ENCODE measurements at places on chromosomes 4 and X.
A peak's percentile ranks its signal among the peaks of the same experiment; 100 is the strongest.

- no peak for DNase-seq
Measured at GRCh38 chrX:150886381-150886780, 12.1 kb downstream of the CD99L2 start.

DNA sequence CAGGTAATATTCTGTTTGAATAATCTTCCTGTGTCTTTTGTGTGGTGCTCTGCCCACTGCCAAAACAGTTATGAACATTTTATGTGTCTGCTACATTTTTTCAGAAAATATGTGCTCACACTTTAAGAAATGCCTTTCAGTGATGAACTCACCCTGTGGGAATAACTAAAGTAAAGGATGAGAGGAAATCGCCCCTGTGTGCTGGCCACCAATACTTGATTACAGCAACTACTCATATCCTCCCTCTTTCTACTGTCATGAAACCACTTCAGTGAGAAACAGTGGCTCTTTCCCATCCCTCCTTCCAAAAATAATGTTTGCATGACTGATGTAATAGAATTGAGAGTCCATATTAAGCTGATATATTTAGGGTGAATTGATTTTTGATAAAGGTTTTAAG lies 900.9 kb downstream of the RAB28 start:
- no peak for DNase-seq

DNA sequence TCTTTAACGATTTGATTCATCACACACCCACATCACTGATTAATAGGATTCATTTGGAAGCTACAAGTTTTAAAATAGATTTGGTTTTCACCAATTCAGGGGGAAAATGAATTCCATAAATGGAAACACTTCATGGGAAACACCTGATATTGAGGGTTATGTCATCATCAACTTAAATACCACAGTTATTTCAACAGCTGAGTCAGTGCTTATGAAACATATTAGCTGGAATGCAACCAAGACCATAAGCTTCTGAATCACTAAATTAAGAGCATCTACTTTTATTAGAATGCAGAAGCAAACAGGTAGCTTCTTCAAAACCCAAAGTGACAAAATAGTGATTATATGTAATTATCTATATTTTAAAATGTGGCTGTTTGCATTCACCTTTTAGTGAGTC lies 207.8 kb upstream of the DCAF8L1 start:
- no peak for DNase-seq

GRCh38 chrX:134752981-134753717 lies 94.9 kb upstream of the PLAC1 start:
- DNase-seq, result no peak

GRCh38 chrX:7654316-7654715 lies 188.7 kb upstream of the VCX start:
- DNase-seq, result no peak

- DNase-seq, result no peak
Measured at GRCh38 chr4:176241703-176242102, 27.3 kb downstream of the ASB5 start.

GRCh38 chr4:11412211-11412610 lies 16.5 kb downstream of the HS3ST1 start:
- DNase-seq, result no peak

GRCh38 chrX:18899796-18900380 lies 84.0 kb downstream of the PHKA2 start:
- DNase-seq, result no peak

DNA sequence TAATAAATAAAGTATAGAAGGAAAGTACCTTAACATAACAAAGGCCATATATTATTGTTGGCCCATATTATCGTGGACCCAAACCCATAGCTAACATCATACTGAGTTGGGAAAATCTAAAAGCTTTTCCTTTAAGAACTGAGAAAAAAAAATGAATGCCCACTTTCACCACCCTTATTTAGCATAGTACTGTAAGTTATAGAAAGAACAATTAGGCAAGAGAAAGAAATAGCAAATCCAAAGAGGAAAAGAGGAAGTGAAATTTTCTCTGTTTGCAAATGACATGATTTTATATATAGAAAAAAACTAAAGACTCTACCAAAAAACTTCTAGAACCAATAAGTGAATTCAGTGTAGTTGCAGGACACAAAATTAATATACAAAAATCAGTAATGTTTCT lies 1854.6 kb downstream of the PCDH7 start:
- DNase-seq, result no peak

- DNase-seq, result no peak
Measured at GRCh38 chr4:126899331-126899801, 733.4 kb upstream of the INTU start.

- DNase-seq, result no peak
Measured at GRCh38 chrX:19862634-19863211, 24.7 kb downstream of the SH3KBP1 start.

DNA sequence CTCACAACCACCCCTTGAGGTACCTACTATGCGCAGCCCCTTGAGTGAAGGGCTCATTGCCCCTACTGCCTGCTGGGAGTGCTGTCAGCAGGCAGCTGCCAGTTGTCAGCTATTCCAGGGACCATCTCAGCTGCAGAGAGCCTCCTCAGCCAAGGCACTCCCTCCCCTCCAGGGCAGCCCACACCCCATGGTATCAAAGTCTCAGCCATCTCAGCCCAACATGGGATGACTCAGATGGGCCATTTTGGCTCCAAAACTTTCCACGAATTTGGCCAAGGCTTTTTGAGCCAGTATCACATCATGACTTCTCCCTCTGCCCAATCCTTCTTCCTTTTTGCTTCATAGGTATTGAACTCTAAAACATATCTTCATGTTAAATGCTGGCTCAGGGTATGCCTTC lies 61.4 kb upstream of the MAP3K15 start:
- DNase-seq, result no peak

GRCh38 chr4:6258741-6259140 lies 10.9 kb upstream of the WFS1 start:
- no peak for DNase-seq

- no peak for DNase-seq
Measured at GRCh38 chr4:182367153-182367552, 124.0 kb downstream of the TENM3 start.

GRCh38 chr4:5322321-5322720 lies 271.0 kb downstream of the STK32B start:
- no peak for DNase-seq

DNA sequence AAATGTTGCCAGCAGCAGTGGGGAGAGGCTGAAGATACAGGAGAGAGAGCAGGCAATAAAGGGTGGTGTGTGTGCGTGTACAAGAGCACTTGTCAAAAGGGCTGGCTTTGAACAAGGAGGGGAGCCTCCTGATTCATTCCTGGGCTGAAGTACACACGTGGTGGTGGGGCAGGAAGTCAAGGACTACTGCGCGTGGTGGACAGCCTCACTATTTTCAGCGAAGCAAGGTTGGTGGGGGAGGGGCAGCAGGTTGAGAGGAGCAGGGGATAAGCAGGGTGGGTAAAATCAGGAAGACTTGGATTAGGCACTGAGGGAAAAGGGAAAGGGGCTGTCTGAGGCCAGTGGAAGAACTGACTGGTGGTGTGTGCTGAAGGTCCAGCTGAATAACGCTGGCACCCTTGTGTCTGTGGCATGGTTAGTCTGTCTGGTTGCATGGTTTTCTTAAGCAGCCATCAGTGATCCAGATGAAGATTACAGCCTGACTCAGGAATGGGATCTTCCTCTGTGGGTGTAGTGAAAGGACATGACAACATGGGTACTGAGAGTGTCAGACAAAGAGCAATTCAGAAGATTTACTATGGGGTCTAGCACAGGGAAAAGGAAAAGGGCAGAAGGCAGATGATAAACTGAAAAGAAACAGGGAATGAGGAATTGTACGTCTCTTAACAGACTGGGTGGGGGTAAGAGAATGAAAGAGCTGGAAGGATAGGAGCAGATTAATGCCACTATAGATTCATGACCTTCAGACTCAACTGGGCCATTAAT lies 149.8 kb downstream of the CHM start:
- DNase-seq, result no peak

DNA sequence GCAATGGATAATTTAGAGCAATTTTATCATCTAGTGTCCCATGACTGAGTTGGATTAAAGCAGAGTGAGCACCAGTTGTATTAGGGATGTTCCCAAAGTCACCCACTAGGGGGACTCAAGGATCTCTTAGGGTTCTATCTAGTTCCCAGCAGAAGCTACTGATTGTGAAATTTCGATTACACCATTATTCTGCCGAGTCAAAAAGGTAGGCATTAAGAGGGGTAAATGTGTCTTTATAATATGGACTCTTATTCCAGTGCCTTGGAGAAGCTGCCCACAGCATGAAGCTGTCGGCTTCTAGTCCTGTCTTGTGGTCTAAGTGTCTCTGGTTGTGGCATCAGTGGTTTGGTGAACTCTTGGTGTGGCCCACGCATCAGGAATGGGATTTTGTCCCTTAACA lies 53.3 kb downstream of the RGS12 start:
- DNase-seq, result peak; percentile 7

- no peak for DNase-seq
Measured at GRCh38 chr4:93217431-93217830, 611.1 kb upstream of the ATOH1 start.

GRCh38 chr4:183541752-183542040 lies 36.8 kb downstream of the ING2 start:
- DNase-seq, result no peak

DNA sequence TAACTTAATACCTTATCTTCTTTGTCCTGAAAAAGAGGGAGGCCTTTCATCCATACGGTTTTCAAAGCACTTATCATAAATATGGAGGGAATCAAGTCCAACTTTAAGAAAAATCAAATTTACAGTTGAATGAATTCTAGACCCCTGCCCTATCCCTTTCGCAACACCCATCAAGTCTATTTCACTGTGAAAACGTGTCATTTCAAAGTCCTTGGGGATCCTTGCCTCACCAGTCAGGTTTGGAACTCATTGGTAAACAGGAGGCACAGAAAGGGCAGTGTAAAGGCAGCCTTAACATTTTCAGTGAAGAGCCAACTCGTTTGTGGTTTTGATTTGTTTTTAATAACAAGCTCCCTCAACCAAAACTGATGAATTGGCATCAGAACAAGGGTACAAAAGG lies 66.5 kb downstream of the AMOT start:
- DNase-seq, result no peak

GRCh38 chrX:25025615-25026014 lies 9.8 kb upstream of the ARX start:
- no peak for DNase-seq

DNA sequence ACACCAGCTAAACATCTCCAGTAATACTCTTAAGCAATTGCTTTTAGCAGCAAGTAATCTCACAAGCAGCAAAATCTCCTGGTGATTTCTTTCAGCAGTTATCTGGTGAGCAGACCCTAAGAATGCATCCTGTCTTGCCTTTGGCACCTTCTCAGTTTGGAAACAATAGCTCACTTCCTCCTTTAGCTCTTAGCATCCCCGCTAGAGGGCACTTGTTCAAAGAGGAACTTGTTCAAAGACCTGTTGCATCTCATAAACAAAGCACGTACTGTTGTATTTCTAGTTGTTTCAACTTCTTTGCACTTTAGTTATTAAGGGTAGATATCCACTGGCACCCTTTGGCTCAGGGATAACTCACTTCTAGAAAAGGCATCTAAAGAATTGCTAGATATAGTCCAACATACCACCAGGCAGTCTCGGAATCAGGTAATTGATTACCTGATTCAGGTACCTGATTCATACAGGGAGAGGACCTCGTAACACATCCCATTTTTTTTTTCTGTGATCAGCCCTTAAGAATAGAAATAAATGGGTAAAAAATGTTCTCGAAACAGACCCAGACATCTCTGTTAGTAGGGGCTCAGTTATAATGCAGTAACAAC lies 81.9 kb upstream of the QRFPR start:
- DNase-seq, result no peak

- no peak for DNase-seq
Measured at GRCh38 chrX:12360986-12361598, 222.8 kb downstream of the FRMPD4 start.

GRCh38 chr4:109690690-109691410 lies 12.4 kb downstream of the CASP6 start:
- no peak for DNase-seq

DNA sequence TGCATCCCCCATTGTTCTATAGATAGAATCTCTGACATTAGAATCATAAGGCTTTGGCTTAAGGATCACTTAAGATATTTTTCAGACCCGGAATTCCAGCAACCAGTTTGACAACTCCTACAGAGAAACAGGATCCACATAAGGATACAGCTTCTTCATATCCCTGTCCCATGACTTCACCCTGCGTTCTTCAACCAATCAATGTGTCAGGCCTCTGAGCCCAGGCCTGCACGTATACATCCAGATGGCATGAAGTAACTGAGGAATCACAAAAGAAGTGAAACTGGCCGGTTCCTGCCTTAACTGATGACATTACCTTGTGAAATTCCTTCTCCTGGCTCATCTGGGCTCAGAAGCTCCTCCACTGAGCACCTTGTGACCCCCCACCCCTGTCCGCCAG lies 85.1 kb downstream of the MFAP3L start:
- DNase-seq, result no peak

DNA sequence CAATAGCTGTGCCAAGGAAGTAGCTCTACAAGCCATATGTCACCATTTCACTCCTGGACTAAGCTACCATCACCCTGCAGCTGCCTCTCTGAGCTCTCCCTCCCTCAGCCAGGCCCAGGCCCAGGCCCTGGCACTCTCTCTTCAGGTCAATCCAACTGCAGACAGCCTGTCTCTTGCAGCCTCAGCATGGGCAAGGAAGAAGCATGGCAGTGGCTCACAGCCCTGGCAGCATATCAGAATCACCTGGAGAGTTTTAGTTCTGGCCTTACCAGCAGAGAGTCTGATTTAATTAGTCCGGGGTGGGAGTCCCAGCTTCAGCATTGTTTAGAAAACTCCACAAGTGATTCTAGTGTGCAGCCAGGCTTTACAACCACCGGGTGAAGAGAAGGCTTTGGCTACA lies 31.5 kb downstream of the NALF2 start:
- DNase-seq, result no peak

DNA sequence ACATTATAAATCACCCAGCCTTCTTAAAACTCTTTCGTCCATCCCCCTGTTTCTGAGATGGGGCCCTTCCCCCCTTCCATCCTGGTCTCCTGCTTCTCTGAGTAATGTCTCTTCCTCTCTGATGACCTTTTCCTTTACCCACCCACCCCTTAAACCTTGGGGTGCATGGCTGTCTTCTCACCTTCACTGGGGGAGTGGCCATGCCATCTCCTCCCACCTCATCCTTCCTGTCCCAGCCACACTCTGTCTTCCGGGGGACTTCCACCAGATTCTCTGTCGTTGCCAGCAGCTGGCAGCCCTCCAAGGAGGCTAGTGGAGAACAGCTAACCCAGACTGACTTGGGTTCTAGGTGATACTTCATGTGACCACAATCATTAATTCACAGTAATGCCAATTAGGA lies 83.2 kb upstream of the SCML1 start:
- peak; percentile 41 for DNase-seq
